PC-9 (cell line): ENCODE measurements at places on chromosomes 12 and 14.

- H3K4me3 ChIP-seq, result no peak overlapping the region
- DNase-seq, result peak; percentile 8
- no peaks in the 10 kb centered on the region for H3K27me3 ChIP-seq
- peaks cover 69% of the 10 kb centered on the region for H3K4me1 ChIP-seq
- peak overlapping the region; percentile 57 for H3K27ac ChIP-seq
These were observed 27.7 kb downstream of the CCDC85C start for GRCh38 chr14:99576304-99576703.

DNA sequence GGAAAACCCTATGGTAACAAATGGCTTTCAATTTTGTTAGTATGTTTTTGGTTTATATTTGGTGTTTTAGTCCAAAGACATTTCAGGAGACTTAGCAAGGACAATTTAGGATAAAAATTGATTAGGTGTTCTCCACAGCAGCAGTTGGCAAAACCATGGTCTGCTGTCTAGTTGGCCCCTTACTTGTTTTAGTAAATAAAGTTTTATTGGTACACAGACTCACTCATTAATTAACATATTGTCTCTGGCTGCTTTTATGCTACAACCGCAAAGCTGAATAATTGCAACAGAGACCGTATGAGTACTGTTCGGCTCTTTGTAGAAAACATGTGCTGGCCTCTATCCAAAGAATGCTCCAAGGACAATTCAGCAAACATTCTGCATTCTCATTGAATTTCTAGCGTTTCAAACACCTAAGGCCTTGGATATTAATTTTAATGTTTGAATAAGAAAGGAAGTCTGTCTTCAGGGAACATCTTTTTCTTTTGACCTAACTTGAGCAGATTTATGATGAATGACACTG lies 77.7 kb downstream of the CCDC92 start:
- no peaks in the 10 kb centered on the region for H3K4me1 ChIP-seq
- no peak overlapping the region for H3K27ac ChIP-seq
- H3K36me3 ChIP-seq, result no peaks in the 10 kb centered on the region
- peaks cover 96% of the 10 kb centered on the region for H3K27me3 ChIP-seq

DNA sequence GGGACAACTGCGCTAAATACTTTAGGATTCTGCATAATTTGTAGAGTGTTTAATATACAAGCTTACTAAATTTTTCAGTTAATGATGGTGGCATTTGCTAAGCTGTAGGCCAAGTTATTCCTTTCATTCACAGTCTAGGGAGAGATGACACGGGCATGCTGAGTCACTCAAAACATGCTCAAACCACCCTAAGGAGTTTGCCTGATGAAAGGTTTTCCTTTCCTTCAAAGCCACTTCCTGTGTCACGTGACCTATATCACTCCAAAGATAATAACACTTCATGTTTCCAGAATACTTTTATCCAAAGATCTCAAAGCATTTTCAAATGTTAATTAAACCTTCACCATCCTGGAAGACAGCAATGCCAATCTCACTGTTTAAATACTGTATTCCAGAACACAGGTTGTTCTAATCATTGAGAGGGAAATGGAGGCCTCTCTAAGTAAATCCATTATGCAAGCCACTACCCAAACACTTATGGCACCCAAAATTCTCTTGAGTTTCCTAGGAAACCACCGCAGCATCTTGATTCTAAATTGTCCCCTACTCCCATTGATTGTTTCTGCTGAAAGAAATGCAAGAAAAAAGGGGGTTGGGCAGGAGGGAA lies 207.0 kb upstream of the CDKN3 start:
- peak overlapping the region; percentile 38; the same call in 1 of the 2 replicates for H3K27ac ChIP-seq
- peak; percentile 36 for DNase-seq
- no peaks in the 10 kb centered on the region for H3K36me3 ChIP-seq

- H3K4me3 ChIP-seq, result no peak overlapping the region
- H3K4me1 ChIP-seq, result peaks cover 25% of the 10 kb centered on the region
- H3K27me3 ChIP-seq, result peaks cover 23% of the 10 kb centered on the region
These were observed 2.8 kb downstream of the DHH start for GRCh38 chr12:49091836-49092085.

- no peak overlapping the region for H3K27ac ChIP-seq
- no peak overlapping the region for H3K4me3 ChIP-seq
- no peaks in the 10 kb centered on the region for H3K4me1 ChIP-seq
- no peaks in the 10 kb centered on the region for H3K36me3 ChIP-seq
These were observed 30.3 kb downstream of the DEGS2 start for GRCh38 chr14:100129161-100129589.

GRCh38 chr14:57883061-57883460 lies 17.2 kb upstream of the SLC35F4 start:
- no peak overlapping the region for H3K27ac ChIP-seq
- H3K4me3 ChIP-seq, result no peak overlapping the region
- 0 out of 2 replicates have a peak, but pooled peaks cover 8% of the 10 kb centered on the region for H3K27me3 ChIP-seq
- no peaks in the 10 kb centered on the region for H3K4me1 ChIP-seq

DNA sequence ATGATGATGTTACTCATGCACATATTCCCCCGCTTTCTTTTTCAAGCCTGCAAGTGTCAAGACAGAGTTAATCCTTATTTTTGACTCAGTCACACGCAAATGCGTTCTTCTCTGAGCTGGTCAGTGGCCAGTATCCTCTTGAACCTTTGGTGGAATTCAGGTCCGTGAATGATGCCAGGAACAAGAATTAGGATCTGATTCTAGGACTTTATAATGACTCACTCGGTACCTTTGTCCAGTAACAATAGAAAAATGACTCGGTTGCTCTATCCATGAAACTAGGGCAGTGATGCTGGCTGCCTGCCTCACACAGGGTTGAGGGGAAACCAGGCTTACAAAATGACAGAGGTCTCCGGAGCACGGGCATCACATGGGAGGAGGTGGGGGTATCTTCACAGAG lies 185.8 kb upstream of the NUDT4 start:
- H3K36me3 ChIP-seq, result no peaks in the 10 kb centered on the region
- no peak overlapping the region for H3K27ac ChIP-seq
- H3K27me3 ChIP-seq, result no peaks in the 10 kb centered on the region
- H3K4me1 ChIP-seq, result peaks cover 6% of the 10 kb centered on the region
- H3K4me3 ChIP-seq, result no peak overlapping the region
- no peak for DNase-seq

- H3K4me3 ChIP-seq, result no peak overlapping the region
- H3K27me3 ChIP-seq, result no peaks in the 10 kb centered on the region
- H3K27ac ChIP-seq, result no peak overlapping the region
- H3K4me1 ChIP-seq, result no peaks in the 10 kb centered on the region
These were observed 13.3 kb upstream of the GRIP1 start for GRCh38 chr12:66692170-66692569.

- H3K27me3 ChIP-seq, result no peaks in the 10 kb centered on the region
- H3K36me3 ChIP-seq, result no peaks in the 10 kb centered on the region
- no peak overlapping the region for H3K4me3 ChIP-seq
- no peak for DNase-seq
These were observed 25.7 kb upstream of the TC2N start for GRCh38 chr14:91893007-91893406.

DNA sequence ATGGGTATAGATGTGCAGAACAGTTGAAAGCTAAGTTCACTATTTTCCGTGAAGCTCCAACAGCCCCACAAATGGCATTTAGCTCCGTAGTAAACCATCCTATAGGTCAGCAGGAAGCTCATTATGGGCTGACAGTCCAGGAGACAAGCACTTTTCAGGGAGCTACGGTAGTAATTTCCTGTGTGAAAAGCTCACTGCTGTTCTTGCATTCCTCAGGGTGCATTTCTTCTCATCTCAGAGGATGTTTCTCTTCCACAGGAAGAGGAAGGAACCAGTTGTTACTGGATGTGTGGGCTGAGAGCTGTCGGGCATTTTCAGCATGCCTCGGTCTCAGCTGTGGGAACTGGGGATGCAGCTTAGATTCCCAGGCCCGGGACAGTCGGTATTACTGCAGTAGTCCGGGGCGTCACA lies 72.8 kb downstream of the GALNT4 start:
- 0 out of 2 replicates have a peak, but pooled peaks cover 9% of the 10 kb centered on the region for H3K4me1 ChIP-seq
- H3K4me3 ChIP-seq, result no peak overlapping the region
- DNase-seq, result no peak
- no peaks in the 10 kb centered on the region for H3K36me3 ChIP-seq
- H3K27me3 ChIP-seq, result no peaks in the 10 kb centered on the region

- no peak overlapping the region for H3K27ac ChIP-seq
- H3K4me1 ChIP-seq, result no peaks in the 10 kb centered on the region
- no peak overlapping the region for H3K4me3 ChIP-seq
- no peaks in the 10 kb centered on the region for H3K27me3 ChIP-seq
- no peaks in the 10 kb centered on the region for H3K36me3 ChIP-seq
These were observed 44.3 kb upstream of the HELB start for GRCh38 chr12:66258011-66258410.

DNA sequence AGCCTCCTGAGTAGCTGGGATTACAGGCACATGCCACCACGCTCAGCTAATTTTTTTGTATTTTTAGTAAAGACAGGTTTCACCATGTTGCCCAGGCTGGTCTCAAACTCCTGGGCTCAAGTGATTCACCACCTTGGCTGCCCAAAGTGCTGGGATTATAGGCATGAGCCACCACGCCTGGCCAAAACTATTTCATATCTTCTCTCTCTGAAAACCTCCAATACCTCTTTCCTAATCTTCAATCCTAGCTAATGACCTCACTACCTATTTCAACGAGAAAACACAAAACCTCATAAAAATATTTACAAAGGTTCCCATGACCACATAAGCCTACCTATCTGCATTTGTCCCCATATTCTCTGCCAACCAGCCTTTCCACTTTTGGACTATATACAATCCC lies 32.3 kb upstream of the ANKS1B start:
- H3K4me1 ChIP-seq, result no peaks in the 10 kb centered on the region
- no peak overlapping the region for H3K4me3 ChIP-seq
- no peaks in the 10 kb centered on the region for H3K36me3 ChIP-seq
- DNase-seq, result peak; percentile 70

GRCh38 chr12:49200919-49201594 lies 12.2 kb upstream of the TUBA1A start:
- H3K4me1 ChIP-seq, result peaks cover 29% of the 10 kb centered on the region
- H3K36me3 ChIP-seq, result no peaks in the 10 kb centered on the region
- no peak overlapping the region; the same call in 1 of the 2 replicates for H3K4me3 ChIP-seq
- H3K27me3 ChIP-seq, result no peaks in the 10 kb centered on the region
- DNase-seq, result peak; percentile 78

GRCh38 chr12:29229937-29230336 lies 80.9 kb downstream of the FAR2 start:
- no peaks in the 10 kb centered on the region for H3K27me3 ChIP-seq
- no peak overlapping the region for H3K27ac ChIP-seq
- H3K36me3 ChIP-seq, result peaks cover 4% of the 10 kb centered on the region; the same call in 1 of the 2 replicates
- no peak for DNase-seq

DNA sequence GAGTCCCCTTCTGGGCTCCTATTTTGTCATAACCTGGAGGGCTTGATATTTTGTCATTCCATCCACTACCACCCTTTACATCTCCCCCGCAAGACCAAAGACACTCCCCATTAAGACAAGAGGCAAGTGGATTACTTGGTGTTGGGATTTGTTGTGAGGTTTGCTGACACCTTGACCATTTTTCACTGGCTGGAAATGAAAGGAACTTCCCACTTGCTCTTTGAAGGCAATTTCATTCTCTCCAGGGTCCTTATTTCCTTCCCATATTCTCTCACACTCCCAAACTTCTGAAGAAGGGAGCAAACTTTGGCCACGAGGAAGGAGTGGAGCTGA lies 14.9 kb downstream of the AGAP2 start:
- no peak for DNase-seq
- no peaks in the 10 kb centered on the region for H3K27me3 ChIP-seq
- H3K27ac ChIP-seq, result no peak overlapping the region
- no peak overlapping the region for H3K4me3 ChIP-seq
- H3K36me3 ChIP-seq, result no peaks in the 10 kb centered on the region

GRCh38 chr14:56027916-56028712 lies 90.1 kb upstream of the PELI2 start:
- no peak overlapping the region for H3K4me3 ChIP-seq
- no peaks in the 10 kb centered on the region for H3K4me1 ChIP-seq
- H3K27me3 ChIP-seq, result no peaks in the 10 kb centered on the region

DNA sequence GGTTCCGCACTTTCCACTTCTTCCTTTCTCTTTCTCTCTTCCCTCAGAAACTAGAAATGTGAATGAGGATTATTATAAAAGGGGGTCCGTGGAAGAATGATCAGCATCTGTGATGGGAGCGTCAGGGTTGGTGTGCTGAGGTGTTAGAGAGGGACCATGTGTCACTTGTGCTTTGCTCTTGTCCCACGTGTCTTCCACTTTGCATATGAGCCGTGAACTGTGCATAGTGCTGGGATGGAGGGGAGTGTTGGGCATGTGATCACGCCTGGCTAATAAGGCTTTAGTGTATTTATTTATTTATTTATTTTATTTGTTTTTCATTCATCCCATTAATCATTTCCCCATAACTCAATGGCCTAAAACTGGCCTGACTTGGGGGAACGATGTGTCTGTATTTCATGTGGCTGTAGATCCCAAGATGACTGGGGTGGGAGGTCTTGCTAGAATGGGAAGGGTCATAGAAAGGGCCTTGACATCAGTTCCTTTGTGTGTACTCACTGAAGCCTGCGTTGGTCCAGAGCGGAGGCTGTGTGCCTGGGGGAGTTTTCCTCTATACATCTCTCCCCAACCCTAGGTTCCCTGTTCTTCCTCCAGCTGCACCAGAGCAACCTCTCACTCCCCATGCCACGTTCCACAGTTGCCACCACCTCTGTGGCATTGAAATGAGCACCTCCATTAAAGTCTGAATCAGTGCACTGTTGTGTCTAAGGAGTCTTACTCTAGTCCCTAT lies 4.6 kb upstream of the ATN1 start:
- H3K36me3 ChIP-seq, result no peaks in the 10 kb centered on the region
- H3K4me3 ChIP-seq, result no peak overlapping the region
- no peak for DNase-seq

DNA sequence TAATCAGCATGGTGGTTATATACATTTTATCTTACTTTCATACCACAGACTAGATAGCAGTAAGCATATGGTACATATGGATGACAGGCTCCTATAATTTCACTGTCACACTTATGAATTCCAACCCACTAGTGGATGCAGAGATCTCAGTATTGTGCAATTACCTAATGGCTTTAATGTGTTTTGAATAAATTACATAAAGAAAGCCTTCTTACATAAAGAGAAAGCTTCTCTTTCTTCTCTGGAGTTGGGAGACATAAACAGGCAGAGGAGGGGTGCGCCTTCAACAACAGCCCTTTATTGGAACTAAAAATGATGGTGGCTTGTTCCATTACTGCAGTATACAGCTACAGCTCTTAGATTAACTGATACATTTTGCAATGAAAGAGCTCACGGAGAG lies 52.6 kb downstream of the SAV1 start:
- no peaks in the 10 kb centered on the region for H3K27me3 ChIP-seq
- H3K4me1 ChIP-seq, result no peaks in the 10 kb centered on the region
- no peak for DNase-seq
- no peak overlapping the region for H3K4me3 ChIP-seq
